Gastroesophageal sphincter (tissue), 4 donors: ENCODE measurements at places on chromosomes 7 and 10.

DNA sequence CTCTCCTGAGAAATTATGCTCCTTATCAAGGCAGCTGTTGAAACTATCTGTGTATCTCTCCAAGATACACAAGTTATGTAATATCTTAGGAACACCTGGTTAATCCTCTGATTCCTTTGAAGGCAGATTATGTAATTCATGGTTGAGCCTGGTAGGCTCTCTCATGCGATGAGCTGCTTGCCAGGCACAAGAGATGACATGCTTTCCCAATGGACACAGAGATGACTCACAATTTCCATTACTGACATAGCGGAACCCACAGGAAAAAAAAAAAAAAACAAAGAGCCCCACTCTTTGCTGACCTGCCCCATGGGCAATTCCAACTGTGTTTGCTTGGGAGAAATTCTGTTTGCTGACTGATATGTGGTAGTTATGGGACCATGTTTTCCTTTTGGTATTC, 736.4 kb upstream of the PHF14 start:
- no peaks in the 10 kb centered on the region for H3K36me3 ChIP-seq
- no peaks in the 10 kb centered on the region for H3K4me1 ChIP-seq
- no peak overlapping the region for H3K27ac ChIP-seq
- no peaks in the 10 kb centered on the region for H3K27me3 ChIP-seq
- no peak for ATAC-seq

DNA sequence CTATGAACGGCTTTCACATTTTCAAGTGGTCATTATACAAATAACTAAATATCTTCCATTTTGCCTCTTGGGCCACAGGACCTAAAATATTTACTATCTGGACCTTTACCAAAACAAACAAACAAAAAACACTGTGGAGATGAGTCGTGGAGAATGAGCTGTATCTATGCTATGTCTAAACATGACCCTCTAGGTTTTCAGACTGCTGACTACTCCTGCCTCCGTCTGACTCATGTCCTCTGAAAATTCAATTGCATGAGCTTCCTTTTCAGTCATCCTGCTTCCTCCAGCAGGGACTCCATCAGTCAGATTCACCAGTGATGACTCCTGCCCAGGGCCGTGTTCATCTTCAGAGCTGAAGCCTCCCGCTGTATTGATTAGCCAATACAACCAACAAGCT, 96.8 kb downstream of the COL28A1 start:
- no peak overlapping the region for H3K4me3 ChIP-seq
- no peaks in the 10 kb centered on the region for H3K36me3 ChIP-seq
- no peak for ATAC-seq
- H3K27me3 ChIP-seq = no peaks in the 10 kb centered on the region
- H3K4me1 ChIP-seq = no peaks in the 10 kb centered on the region
- H3K27ac ChIP-seq = no peak overlapping the region

- H3K27ac ChIP-seq = no peak overlapping the region
- H3K4me1 ChIP-seq = peaks cover 20% of the 10 kb centered on the region
- no peaks in the 10 kb centered on the region for H3K36me3 ChIP-seq
- no peak for ATAC-seq
- no peaks in the 10 kb centered on the region for H3K27me3 ChIP-seq
Observed at GRCh38 chr7:69908454-69908853, 310.2 kb downstream of the AUTS2 start.

GRCh38 chr7:103988468-103989199, 824 bp downstream of the RELN start:
- peak overlapping the region; percentile 53 for H3K4me3 ChIP-seq
- peak overlapping the region; percentile 62 for H3K27ac ChIP-seq
- H3K36me3 ChIP-seq = no peaks in the 10 kb centered on the region
- no peaks in the 10 kb centered on the region for H3K4me1 ChIP-seq
- H3K27me3 ChIP-seq = peaks cover 65% of the 10 kb centered on the region

GRCh38 chr10:60757420-60757895, 20.8 kb upstream of the CDK1 start:
- no peaks in the 10 kb centered on the region for H3K36me3 ChIP-seq
- H3K4me3 ChIP-seq = no peak overlapping the region
- no peak overlapping the region for H3K27ac ChIP-seq
- H3K4me1 ChIP-seq = no peaks in the 10 kb centered on the region
- ATAC-seq = no peak

GRCh38 chr7:36564489-36564888, 159.8 kb downstream of the AOAH start:
- no peaks in the 10 kb centered on the region for H3K36me3 ChIP-seq
- H3K27ac ChIP-seq = no peak overlapping the region
- peaks cover 37% of the 10 kb centered on the region for H3K4me1 ChIP-seq
- no peak overlapping the region for H3K4me3 ChIP-seq

DNA sequence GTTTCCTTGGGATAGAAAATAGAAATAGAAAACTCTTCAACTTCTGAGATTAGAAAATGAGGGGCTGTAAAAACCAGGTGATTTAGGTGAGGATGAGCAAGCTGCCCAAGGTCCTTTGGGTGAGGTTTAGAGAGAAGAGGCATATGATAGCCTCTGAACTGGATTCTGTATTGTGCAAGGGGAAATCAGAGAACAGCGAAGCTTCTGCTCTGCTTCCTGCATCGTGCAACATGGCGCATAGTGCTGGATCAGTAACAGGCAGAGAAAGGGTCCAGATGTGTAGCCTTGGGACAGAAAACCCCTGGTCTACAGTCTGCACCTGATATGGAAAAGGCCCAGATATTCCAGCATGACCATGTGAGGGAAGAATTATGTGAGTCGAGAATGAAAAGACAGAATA, 121.7 kb downstream of the MBL2 start:
- no peak for ATAC-seq
- H3K27me3 ChIP-seq = no peaks in the 10 kb centered on the region
- no peak overlapping the region for H3K27ac ChIP-seq
- no peak overlapping the region for H3K4me3 ChIP-seq
- no peaks in the 10 kb centered on the region for H3K4me1 ChIP-seq
- no peaks in the 10 kb centered on the region for H3K36me3 ChIP-seq

GRCh38 chr10:63833411-63834060, 312.3 kb downstream of the REEP3 start:
- H3K36me3 ChIP-seq = no peaks in the 10 kb centered on the region
- no peaks in the 10 kb centered on the region for H3K4me1 ChIP-seq
- no peak overlapping the region for H3K4me3 ChIP-seq
- no peak overlapping the region for H3K27ac ChIP-seq
- no peak for ATAC-seq

GRCh38 chr7:65924193-65924592, 51.3 kb downstream of the VKORC1L1 start:
- H3K36me3 ChIP-seq = peaks cover 1% of the 10 kb centered on the region
- H3K4me1 ChIP-seq = no peaks in the 10 kb centered on the region
- H3K4me3 ChIP-seq = no peak overlapping the region
- ATAC-seq = no peak

- no peak overlapping the region for H3K27ac ChIP-seq
- H3K36me3 ChIP-seq = no peaks in the 10 kb centered on the region
- no peak overlapping the region for H3K4me3 ChIP-seq
- peaks cover 54% of the 10 kb centered on the region for H3K27me3 ChIP-seq
- no peaks in the 10 kb centered on the region for H3K4me1 ChIP-seq
Observed at GRCh38 chr7:157962458-157963306, 624.9 kb downstream of the PTPRN2 start.

GRCh38 chr10:14205233-14205632, 125.5 kb downstream of the FRMD4A start:
- H3K4me3 ChIP-seq = no peak overlapping the region
- no peaks in the 10 kb centered on the region for H3K36me3 ChIP-seq
- no peak overlapping the region for H3K27ac ChIP-seq
- H3K27me3 ChIP-seq = peaks cover 10% of the 10 kb centered on the region
- H3K4me1 ChIP-seq = no peaks in the 10 kb centered on the region

DNA sequence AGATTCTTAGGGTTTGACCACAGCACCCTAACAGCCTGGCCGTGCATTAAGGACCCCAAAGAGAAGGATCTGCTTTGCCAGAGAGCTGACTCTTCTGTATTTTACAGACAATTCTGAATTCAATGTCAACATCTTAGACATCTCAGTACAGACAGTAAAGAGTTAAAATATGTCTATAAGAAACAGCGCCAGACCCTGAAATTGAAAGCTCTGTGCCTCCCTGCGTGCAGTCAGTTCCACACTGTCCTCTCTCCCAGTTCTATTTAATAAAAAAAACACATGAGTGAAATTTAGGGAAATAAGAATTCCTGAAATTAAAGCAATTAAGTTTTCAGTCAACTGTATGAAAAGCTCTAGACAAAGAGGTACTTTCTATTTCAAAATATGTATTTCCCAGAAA, 45.1 kb downstream of the MET start:
- no peaks in the 10 kb centered on the region for H3K4me1 ChIP-seq
- no peak for ATAC-seq
- H3K27me3 ChIP-seq = no peaks in the 10 kb centered on the region
- no peaks in the 10 kb centered on the region for H3K36me3 ChIP-seq

- H3K36me3 ChIP-seq = peaks cover 9% of the 10 kb centered on the region
- H3K27ac ChIP-seq = peak overlapping the region; percentile 82
- peaks cover 54% of the 10 kb centered on the region for H3K4me1 ChIP-seq
Observed at GRCh38 chr10:6162589-6163356, 40.0 kb upstream of the PFKFB3 start.

- no peaks in the 10 kb centered on the region for H3K27me3 ChIP-seq
- peaks cover 6% of the 10 kb centered on the region for H3K4me1 ChIP-seq
- H3K4me3 ChIP-seq = no peak overlapping the region
- no peak for ATAC-seq
- H3K36me3 ChIP-seq = no peaks in the 10 kb centered on the region
Observed at GRCh38 chr10:7263616-7264015, 147.2 kb downstream of the SFMBT2 start.

DNA sequence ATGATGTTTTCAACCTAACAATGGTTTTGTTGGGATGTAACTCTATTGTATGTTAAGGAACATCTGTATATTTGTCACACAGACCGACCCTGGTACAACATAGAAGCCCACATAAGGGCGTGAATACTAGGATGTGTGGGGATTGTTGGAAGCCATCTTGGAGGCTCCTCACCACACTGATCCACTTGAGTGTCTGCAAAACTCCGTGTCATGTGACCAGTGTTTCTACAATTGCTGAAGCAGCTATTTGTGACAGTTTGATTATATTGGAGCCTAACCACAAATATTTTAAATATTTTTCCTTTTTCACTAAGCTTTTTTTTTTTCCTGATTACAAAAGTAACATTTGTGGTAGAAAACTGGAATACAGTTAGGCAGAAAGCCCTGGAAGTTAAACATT, 27.9 kb downstream of the RALA start:
- H3K4me3 ChIP-seq = no peak overlapping the region
- no peaks in the 10 kb centered on the region for H3K4me1 ChIP-seq
- H3K27ac ChIP-seq = no peak overlapping the region
- no peak for ATAC-seq
- no peaks in the 10 kb centered on the region for H3K36me3 ChIP-seq
- H3K27me3 ChIP-seq = no peaks in the 10 kb centered on the region

DNA sequence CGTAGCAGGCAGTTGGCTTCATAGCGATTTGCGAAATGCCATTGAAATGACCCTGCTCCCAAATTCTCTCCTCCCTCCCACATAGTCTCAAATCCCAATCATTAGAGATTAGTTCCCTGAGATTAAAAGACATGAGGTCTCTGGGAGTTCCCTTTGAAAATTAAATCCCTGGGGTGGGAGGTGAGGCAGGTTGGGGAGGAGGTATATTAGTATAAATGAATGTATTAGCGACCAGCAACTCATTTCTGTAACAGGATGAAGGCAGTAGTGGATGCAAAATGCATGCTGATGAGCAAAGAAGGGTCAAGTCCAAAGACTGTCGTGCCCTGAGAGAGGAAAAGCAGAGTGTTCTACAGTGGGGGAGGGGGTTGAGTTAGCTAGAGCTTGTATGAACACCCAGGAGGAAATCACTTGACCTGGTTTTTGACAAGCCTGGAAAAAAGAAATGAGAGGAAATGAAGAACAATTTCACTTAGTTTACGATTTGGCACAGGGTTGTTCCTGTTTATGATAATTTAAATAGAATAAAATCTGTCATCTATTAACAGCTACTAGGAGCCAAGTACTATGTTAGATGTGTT, 79.6 kb upstream of the MTPN start:
- H3K27me3 ChIP-seq = no peaks in the 10 kb centered on the region
- no peak overlapping the region for H3K4me3 ChIP-seq
- H3K4me1 ChIP-seq = no peaks in the 10 kb centered on the region
- H3K27ac ChIP-seq = no peak overlapping the region
- H3K36me3 ChIP-seq = no peaks in the 10 kb centered on the region
